ENCODE measurements at places on chromosomes 16 and 17.
A peak's percentile ranks its signal among the peaks of the same experiment; 100 is the strongest.

GRCh38 chr17:81966343-81967243, 5.6 kb upstream of the NOTUM start:
- DNase-seq = no peak

DNA sequence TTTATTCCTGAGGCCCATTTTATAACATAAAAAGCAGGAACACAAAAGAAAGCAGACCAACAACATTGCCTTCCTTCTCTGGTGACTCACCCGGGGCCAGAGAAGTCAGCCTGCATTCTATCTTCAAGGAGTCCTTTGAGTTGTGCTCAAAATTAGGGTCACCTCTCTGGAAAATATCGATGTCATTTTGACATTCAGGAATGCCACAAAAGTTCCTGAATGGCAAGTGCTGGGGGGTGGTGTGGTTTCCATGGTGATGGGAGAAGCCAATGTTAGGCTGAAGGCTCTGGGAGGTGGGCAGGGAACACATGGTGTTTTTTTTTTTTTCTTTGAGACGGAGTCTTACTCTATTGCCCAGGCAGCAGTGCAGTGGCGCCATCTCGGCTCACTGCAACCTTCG, 159.6 kb downstream of the HAPSTR1 start:
- no peak for DNase-seq

- no peak for DNase-seq
Measured at GRCh38 chr17:33322063-33322462, 29.0 kb upstream of the ASIC2 start.

DNA sequence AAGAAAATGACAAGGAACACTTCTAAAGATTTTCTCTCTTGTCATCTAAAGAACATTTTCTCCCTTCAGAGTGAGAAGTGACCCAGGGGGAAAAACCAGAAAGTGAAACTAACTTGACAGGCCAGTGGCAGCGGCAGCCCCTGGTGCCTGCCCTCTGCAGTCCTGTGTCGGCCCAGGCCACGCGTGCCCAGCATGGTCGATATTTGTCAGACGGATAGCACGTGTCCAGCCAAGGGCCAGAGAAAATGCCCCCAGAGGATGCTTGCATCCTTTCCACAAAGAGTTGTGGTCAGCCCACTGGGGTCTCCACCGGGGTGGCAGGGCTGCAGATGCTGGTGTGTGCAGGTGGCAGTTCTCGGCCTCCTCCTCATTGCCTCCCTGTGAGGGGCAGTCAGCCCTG, 176.6 kb downstream of the RAB11FIP4 start:
- no peak for DNase-seq

DNA sequence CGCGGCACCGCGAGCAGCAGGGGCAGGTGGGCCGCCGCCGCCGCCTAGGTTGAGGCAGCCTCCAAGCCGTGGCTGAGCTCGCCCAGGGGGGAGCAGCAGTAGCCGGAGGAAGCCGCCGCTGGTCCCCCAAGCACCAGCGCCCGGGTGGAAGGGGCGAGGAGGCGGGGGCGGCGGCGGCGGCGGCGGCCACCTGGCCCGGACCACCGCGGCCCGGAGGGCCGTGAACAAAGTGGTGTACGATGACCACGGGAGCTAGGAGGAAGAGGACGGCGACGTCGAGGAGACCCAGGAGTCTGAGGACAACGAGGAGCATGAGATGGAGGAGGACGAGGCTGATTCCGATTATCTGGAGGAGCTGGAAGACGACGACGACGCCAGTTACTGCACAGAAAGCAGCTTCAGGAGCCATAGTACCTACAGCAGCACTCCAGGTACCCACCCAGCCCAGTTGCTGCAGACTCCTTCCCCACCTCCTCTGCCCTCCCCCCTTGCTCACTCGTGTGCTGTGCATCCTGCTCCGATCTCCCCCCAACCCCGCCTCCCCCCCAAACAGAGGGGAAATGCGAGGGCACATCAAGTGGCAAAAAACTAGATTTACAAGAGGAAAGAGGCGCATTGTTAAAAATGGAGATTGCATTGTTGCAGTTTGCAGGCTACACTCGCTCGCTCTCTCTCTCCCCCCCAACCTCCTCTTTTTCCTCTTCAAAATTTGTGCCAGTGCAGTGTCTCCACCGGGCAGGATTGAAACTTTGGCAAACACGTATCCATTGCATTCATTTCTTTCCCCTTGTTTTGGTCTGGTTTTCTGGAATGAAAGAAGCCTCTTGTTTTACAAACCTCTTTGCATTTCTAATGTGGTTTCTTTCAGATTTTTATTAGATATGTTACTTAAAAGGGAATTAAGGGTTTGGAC, 41.8 kb upstream of the AMZ2 start:
- no peak for DNase-seq

DNA sequence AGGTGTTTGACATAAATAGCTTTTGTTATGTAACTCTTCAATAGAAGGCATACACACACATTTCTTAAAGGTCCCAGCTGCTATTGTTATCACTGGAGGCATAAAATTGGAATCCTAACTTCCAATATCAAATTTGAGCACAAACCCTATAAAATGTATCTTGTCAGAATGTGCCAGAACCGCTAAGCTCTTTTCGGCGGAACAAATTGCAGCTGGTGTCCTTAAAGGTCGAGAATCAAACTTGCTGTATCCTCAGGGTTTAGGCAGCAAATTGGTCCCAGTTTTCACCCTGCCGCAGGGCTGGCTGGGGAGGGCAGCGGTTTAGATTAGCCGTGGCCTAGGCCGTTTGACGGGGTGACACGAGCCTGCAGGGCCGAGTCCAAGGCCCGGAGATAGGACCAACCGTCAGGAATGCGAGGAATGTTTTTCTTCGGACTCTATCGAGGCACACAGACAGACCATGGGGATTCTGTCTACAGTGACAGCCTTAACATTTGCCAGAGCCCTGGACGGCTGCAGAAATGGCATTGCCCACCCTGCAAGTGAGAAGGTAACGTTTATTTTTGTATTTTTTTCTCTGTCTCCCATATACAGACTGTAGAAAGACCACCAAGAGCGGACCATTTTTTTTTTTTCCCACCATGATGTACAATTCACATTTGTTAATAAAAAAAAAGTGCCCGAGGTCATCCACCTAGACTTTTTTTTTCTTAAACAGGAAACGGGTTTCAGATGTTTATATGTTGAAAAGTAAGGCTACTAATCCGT, 297.1 kb downstream of the IRF8 start:
- no peak for DNase-seq

GRCh38 chr17:82898976-82899514, 59.2 kb upstream of the ZNF750 start:
- no peak for DNase-seq

DNA sequence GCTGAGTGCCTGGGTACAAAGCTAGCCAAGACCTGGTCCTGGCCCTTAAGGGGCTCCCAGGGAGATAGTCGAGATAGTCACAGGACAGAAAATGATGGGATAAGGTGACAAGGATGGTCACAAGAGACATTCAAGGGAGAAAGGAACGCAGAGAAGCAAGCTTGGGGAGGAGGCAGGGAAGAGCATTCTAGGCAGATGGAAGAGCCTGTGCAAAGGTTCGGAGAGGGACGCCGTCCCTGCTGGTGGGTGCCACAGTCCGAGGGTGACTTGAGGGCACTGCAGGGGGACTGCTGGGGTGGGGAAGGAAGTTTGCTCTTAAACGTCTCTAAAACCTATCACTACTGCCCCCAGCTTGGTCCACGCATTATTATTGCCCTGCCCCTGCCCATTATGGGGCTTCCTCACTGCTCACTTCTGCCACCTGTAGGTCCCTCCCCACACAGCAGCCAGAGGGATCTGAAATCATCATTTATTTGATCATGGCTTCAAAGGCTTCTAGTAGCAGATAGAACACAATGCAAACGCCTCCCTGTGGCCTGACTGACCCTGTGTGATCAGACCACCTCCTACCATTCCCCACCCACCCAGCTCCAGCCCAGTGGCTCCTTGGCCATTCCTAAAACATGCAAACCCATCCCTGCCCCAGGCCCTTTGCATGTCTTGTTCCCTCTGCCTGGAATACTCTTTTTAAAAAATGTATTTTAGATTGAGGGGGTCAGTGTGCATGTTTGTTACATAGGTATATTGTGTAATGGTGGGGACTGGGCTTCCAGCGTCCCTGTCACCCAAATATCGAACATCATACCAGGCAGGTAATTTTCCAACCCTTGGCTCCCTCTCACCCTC, 60.3 kb downstream of the RMI2 start:
- no peak for DNase-seq

DNA sequence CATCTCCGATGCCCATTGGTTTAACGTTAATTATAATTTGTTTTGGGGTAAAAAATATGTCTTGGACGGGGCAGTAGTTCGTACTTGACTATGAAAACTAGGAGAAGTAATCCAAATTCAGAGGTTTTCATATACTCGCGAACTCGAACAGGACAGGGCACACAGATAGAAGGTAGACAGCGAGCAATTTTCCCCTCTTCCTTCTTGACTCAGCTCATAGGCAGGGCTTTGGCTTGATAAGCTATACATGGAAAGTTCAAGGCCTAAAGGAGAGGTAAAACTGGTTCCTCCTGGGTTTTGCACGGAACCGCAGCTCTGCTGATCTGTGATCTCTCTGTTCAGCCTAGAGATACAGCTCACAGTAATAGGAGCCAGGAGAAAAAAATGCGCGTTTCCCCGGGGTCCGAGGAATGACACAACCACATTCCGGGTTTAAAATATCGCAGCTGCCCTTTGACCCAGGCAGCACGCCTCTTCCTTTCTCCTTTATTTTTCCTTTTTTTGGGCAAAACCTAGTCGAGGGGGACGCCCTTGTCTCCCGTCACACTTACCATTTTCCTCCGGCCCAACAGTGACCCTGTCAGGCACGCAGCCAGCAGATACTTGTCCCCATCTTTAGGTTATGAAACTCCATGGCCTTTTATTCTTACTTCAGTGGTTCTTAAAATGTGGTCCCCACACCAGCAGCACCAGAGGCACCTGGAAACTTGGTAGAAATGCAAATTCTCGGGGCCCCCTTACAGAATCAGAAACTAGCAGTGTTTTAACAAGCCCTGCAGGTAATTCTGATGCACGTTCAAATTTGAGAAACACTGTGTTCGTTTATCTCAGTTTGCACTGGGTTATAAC, 1.7 kb upstream of the LASP1 start:
- DNase-seq = no peak

GRCh38 chr16:77306075-77306474, 106.9 kb downstream of the SYCE1L start:
- no peak for DNase-seq

DNA sequence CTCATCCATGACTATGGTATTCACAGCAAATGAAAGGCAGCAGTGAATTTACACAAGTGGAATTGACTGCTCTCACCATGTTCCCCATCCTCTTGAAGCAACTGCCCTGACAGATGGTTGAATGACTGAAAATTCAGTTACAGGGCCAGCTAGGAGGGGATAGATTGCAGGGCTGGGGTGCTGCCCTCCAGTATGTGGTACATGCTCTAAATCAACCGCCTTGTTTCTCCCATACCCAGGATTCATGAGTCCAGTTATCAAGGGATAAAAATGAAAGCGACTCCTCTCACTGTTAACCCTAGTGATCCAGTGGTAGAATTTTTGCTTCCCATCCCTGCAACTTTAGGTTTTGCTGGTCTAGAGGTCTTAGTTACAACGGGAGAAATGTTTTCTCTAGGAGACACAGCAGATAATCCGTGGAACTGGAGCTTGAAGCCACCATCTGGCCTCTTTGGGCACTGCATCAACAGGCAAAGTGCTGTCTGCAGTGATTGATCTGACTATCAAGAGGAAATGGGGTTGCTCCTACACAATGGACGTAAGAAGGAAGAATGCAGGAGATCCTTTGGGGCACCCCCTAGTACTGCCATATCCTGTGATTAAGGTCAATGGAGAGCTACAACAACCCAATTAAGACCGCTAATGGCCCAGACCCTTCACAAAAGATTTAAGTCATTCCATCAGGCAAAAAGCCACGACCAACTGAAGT, 32.0 kb downstream of the SCPEP1 start:
- DNase-seq = peak; percentile 30

DNA sequence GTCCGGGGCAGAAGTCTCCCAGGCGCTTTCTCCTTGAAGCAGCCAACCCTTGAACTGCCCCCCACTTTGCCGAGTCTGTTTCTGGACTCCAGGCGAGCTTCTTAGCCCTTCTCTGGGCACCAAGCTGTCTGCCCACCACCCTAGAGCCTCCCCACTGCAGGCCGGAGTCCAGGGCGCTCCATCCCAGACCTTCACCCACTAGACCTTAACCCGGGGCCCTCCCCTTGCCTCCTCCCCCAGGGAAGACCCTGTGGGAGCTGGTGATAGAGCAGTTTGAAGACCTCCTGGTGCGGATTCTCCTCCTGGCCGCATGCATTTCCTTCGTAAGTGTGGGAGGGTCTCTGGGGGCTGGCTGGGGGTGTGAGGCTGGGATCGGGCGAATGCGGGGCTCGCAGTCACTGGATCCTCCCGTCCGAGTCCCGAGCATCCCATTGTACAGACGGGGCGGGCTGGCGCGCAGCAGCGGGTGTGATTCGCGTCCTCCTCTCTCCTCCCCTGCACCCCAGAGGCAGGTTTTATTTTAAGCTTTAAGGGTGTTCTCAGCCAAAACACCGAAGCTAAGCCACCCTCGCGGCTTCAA, 1.1 kb downstream of the ATP2A1 start:
- no peak for DNase-seq

- no peak for DNase-seq
Measured at GRCh38 chr17:21302711-21303425, 18.4 kb downstream of the MAP2K3 start.

- DNase-seq = peak; percentile 90
Measured at GRCh38 chr17:58317421-58318064, 11.1 kb downstream of the TSPOAP1 start.

- no peak for DNase-seq
Measured at GRCh38 chr17:8520981-8521380, 85.3 kb downstream of the NDEL1 start.

GRCh38 chr16:31111881-31112466, 3.8 kb downstream of the BCKDK start:
- DNase-seq = no peak

DNA sequence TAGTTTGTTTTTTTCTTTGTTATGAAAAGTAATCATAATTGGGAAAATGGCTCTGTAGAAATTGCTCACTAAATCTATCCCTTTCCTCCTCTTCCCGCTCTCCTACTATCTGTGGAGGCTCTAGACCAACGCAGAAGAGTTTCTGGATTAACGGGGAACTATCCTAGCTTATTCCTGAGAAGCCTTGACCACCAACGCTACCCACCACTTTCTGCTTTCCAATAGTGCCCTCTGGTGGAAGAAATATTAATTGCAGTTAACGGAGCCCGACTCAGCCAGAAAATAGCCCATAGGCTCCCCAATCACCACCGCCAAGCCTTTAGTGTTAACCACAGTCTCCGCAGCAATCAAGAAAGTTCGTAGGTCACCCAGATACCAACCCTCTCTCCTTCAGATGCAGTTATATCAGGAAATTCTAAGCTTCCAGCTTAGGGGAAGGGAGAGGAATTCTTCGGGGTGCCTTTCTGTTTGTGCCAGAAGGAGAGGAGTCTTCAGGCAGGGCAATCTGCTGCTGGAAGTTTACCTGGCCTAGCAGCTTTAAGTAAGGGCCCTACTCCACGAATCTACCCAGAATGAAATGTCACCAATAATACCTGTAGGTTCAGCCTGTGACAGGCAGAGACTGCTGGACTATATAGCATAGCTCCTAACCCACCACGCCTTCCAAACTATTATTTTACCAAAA, 23.0 kb upstream of the NSRP1 start:
- DNase-seq = peak; percentile 43
